ENCODE measurements at places on chromosomes 1 and 21.

- DNase-seq, result no peak
These were observed 10.8 kb downstream of the ASAP3 start for GRCh38 chr1:23473037-23473800.

DNA sequence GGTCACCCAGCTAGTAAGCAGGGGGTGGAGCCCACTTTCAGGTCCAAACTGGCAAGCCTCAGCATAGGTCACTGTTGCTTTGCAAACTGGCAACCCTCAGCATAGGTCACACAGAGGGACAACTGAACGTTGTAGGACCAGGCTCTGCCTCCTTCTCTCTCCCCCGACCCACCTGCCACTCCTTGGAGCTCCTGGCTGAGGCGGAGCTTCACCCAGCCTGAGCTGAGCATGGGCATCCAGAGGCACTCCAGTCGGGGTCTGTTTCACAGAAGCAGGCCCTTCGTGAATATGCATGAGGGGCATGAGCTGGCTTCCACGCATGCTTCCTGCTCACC, 24.2 kb downstream of the CAPZB start:
- DNase-seq, result no peak

GRCh38 chr1:16393570-16394521, 26.8 kb downstream of the SZRD1 start:
- no peak for DNase-seq

- DNase-seq, result no peak
These were observed 452.9 kb downstream of the MATN1 start for GRCh38 chr1:30270461-30270860.

DNA sequence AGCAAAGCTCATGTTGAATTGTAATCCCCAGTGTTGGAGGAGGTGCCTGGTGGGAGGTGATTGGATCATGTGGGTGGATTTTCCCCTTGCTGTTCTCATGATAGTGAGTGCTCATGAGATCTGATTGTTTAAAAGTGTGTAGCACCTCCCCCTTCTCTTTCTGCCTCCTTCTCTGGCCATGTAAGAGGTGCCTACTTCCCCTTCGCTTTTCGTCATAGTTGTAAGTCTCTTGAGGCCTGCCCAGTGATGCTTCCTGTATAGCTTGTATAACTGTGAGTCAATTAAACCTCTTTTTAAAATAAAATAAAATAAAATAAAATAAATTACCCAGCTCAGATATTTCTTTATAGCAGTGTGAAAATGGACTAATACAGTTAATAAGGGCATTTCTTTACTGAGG, 1025.7 kb downstream of the PLA2G4A start:
- DNase-seq, result no peak

GRCh38 chr1:75785983-75786853, at the start of gene RABGGTB:
TSS of gene RABGGTB (plus strand) at chr1:75786256. CDS start at chr1:75786272, 16 bp downstream.
- peak; percentile 83 for DNase-seq

DNA sequence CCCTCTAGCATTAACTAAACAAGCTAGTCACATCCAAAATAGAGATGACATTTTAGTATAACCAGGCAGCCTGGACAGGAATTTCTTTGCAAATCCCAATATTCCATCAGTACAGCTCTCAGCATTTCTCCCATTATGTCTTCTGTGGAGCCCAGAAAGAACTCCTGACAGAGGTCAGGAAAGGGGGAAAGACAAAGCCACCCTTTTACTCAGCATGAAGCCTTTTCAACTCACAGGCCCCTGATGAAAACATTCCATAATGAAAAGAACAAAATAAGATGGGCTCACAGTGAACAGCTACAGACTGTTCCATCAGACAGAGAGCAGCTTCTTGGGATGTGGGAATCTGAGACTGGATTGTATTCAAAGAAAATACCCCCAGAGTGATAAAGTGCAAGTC, 80.6 kb downstream of the TEX35 start:
- DNase-seq, result no peak

DNA sequence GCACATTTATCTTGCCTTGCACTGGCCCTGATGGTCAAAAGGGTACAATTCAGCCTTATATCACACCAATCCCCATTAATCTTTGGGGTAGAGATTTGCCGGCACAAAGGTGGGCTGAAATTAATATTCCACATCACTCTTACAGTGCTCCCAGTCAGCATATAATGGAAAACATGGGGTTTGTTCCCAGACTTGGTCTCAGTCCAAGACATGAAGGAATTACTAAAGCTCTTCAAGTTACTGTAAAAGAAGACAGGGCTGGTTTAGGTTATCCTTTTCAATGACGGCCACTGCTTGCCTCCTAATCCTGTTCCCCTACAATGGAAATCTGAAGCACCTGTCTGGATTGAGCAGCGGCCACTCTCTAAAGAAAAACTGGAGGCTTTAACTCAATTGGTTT, 160.7 kb downstream of the IER5 start:
- no peak for DNase-seq

GRCh38 chr1:76764638-76765454, 102.4 kb upstream of the ST6GALNAC5 start:
- no peak for DNase-seq

- DNase-seq, result no peak
These were observed 35.9 kb upstream of the KANK4 start for GRCh38 chr1:62355095-62355494.

DNA sequence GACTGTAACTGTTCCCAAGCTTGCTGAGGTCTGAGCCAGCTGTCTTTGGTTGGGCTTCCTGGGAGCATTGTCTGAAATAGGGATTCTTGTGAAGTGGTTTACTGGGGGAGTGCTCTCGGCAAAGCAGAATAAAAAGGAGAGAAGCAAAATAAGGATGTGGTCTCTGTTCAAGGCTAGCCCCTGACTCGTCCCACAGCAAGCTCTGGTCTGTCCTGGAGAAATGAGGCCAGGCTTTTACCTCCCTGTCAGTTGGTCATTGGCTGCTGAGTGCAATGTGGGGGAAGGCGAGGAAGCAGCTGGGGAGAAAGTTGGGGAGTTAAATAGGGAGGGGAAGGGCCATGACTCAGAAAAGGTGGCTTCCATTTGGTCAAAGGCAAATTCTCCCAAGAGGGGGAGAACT, 303.9 kb upstream of the DUSP10 start:
- no peak for DNase-seq

- no peak for DNase-seq
These were observed 221.2 kb downstream of the CACNA1E start for GRCh38 chr1:181704546-181704945.

GRCh38 chr1:94025383-94026340, 95.3 kb downstream of the ABCA4 start:
- no peak for DNase-seq

DNA sequence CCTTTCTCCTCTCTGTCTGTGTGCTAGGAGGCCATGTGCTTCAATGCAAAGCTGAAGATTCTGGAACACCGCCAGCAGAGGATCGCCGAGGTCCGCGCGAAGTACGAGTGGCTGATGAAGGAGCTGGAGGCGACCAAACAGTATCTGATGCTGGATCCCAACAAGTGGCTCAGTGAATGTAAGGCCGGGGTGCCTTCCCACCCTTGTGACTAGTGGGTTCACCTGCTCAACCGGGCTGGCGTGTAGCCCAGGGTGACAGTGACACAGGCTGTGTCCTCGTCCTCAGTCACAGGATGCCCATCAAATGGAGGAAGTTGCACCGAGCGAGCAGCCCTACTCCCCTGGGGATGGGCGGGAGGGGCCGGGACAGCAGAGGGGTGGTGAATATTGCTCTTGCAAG, 544.1 kb downstream of the KIF26B start:
- DNase-seq, result peak; percentile 52

GRCh38 chr21:42543106-42543847, 29.6 kb downstream of the SLC37A1 start:
- DNase-seq, result no peak

- DNase-seq, result no peak
These were observed 149.2 kb upstream of the JUN start for GRCh38 chr1:58932859-58933598.

DNA sequence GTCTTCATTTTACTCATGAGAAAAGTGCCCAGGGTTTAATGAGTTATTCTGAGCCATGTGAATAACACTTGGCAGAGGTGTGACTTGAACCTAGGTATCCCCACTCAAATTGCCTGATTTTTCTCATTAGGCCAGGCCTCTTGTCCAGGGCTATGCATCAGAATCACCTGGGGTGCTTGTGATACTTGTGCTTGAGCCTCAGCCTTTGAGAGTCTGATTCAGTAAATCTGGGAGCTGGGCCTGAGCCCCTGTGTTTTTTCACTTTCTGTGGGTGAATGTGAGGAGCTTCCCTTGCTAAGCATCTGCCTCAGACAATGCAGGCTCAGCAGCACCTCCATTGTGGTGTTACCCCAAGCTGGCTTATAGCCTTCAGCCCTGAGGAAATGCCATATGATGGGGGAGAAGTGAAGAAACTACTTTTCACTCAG, 127.1 kb downstream of the S1PR1 start:
- DNase-seq, result no peak

- no peak for DNase-seq
These were observed 885 bp downstream of the KRTAP10-3 start for GRCh38 chr21:44557491-44558328.

DNA sequence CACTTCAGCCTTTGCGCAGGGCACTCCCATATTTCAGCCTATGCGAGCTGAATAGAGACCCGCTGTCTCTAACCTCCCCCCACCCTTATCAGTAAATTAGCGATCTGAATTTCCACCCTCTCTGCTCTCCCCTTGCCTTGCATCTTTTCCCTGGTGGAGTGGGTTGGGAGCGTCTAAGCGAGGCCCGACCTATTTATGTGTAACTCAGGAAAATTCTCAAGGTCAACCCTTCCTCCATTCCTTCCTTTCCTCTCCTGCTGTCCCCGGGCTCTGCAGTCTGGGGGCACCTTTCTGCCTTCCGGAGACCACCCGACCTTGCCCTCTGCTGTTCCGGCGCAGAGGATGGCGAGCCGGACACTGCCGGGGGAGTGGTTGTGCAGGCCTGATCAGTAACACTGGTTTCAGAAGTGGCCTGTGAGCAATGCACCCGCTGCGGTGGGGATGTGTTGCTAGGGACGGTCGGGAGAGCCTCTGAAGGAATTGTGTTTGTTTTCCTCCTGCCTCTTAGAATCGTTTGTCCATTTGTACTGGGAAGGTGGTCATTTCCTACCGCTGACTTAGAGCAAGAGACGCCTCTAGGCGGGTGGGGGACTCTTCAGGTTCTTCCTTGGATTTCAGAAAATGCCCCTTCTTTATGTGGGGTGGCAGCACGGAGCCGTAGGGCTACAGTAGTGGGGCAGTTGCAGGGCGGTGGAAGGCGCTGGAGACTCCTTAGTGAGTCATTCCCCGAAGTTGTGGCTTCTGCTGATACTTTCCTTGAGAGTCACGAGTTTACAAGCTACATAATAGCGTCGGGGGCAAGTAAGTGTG, 513 bp downstream of the MGST3 start:
- no peak for DNase-seq

DNA sequence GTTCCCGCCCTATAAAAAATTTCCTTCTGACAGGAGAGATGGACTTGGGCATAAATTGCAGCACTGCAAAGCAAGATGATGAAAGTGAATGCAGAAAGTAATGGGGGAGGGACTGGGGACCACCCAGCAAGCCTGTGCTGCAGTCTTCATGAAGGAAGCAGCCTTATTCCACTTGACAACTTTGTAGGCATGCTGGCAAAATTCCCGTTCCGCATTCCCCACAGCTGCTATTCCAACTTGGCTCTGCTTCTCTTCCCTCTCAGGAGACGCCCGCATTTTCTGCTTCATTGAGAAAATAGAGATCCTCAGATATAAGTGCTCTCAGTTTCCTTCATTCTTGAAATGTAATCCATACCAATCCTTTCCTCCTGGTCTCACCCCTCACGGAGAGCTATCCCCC, 2.4 kb downstream of the HMGB4 start:
- no peak for DNase-seq

DNA sequence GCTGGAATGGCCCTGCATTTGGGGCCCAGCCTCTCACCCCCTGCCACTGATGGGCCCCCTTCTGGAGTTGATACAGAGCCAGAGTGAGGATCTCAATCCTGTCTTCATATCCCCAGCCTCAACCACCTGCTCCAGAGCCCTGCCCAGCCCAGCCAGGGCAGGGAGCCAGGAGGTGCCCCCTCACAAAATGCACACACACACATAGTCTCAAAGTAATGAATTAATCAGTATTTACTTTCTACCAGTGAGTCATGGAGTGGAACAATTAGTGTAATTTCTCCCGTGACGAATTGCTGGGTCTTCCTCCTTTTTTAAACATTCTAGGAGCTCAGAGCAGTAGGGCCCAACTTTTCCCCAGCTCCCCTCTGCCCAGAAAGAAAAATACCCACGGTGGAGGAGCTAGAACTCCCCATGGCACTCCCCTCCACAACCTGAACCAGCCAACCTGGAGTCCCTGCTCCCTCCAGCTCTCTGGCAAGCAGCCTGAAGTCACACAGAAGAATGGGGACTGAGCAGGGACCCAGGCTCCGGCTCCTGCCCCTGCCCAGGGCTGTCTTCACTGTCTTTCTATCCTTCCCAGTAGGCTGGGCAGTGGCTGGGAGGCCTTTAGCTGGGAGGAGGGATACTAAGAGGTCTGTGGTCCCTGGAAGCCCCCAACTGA, 29.3 kb downstream of the SDC3 start:
- DNase-seq, result no peak

DNA sequence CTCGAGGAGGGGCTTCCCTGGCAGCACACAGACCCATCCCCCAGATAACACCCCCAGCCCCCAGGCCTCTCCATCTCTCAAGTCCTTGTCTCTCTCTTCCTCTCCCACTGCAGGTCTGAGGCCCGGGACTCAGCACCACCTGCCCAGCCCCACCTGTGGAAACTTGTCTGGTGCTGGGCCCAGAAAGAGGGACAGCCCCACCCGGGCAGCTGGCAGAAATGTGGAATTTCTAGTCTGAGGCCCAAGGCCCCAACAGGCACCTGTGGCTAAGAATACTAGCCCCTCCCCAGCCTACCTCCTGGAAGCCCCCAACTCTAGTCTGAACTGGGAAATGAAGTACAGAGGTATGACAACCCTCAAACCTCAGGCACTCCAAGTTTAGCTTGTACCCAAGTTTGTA, 15.4 kb downstream of the TTC39A start:
- no peak for DNase-seq

DNA sequence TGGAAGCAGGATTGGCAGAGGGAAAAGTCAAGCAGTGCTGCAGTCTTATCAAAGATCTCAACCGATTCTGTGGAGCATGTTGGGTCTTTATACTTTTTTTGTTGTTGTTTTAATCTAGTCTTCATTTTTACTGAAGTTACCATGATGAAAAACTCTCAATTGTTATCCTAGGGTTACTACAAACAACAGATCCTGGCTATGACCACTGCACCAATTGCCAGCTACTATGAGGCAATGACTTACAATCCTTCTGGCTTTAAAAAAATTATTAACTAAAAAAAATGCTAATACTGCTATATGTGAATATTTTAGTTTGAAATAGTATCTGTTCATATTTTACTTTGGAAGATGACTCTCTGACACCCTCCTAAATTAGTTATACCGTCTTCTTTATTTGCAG, 145.9 kb downstream of the CNIH3 start:
- no peak for DNase-seq

- no peak for DNase-seq
These were observed 13.8 kb upstream of the NTMT2 start for GRCh38 chr1:170131984-170132383.

Data from NCI-H1436 treated with DMSO at 0.1 percent for 48 hours (cell line).